ENCODE measurements at places on chromosomes 6 and 20.

DNA sequence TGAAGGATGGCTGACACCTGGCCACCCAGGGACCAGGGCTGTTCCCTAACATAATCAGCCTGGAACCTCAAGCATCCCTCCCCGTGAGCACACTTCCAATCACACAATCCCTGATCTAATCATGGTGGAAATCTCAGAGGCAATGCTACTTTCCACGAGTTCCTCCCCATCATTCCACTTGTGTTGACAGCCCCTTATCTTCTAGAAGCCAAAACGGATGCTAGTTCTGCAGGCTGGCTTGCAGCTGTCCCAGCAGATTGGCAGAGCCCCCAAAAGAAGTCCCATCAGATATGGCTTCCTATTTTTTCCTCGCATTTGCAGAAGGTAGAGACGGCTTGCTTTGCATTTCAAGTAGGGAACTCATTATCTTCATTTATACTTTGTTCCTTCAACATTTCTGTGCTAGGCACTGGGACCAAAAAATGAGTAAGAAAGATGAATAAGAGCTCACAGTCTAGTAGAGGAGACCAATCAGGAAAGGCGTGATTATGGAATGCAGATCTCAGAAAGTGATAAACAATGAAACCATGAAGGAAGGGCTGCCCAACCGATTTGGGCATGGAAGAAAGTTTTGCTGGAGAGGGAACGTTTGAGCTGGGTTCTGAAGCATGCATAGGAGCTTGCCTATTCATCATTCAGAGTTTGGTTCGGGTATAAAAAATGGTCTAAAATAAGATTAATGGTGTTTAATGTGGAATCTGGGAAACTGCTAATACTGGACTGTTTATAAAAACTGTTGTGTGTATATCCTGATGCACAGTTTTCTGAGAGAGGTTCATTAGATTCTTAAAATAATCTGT lies 44.6 kb upstream of the TBC1D7 start:
- no peak for DNase-seq

GRCh38 chr6:100901582-100901981 lies 20.5 kb upstream of the ASCC3 start:
- no peak for DNase-seq

DNA sequence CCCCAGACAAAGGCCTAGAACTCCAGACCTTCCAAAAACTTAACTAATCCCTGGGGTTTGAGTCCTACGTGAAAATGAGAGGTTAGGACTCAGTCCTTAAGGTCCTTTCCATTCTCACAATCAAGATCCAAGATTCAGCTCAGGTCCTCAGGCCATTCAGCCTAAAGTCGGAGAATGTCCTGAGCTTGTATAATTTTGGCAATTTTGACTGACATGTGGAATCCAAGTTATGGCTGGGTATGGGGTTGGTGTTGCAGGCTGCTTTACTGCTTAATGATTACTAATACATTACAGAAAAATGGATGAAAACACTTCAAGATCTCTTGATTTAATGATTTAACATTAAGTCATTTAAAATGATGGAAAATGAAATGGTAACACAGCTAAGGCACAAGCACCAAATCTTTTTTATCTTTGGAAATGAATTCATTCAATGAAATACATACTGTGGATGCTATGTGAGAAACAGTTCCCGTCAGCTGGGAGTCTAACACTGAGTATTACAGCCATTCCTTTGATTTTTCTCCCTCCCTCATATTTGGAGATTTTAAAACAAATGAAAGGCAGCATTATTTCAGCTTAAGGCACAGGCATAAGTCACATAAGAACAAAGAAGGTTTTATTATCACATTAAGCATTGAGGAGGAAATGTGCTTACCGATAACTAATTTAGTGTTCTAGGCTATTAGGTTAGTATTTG lies 1.3 kb downstream of the ARHGAP18 start:
- DNase-seq: no peak

DNA sequence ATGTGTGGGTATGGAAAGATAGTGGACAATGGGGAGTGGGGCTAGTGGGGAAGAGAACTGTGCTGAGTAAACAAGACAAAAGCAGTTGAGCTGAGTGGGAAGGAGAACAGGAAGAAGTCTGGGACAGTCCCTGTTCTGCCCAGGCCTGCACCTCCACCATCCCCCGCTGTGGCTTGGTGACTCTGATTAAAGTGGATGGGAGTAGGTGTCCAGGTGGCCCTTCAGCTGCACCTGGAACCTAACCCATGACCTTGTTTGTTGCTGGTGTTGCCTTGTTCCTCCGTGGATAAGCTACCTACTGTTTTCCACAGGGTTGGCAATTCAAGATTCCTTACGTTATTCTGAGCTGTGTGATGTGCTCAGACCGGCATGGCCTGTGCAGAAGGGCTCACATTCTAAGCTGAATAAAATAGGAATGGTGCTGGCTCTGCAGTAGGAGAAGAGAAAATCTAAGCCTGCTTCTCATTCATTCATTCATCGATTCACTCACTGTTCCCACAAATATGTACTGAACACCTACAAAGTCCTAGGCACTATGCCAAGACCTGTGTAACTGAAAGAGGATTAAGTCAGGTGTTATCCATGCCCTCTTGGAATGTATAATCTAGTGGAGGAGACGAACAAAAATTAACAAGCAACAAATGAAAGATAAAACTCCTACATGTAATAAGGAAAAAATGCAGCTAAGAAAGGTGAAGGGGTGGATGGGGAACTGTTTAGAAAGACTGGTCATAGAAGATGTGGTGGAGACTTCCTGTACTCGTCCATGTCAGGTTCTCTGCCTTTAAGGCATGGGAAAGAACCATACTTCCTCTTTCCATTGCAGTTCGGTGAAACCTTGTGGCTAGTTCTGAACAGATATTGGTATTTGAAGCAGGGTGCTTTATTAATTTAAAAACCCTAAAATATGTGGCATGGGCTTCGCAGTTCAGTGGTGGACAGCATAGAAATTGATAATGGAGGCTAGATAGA lies 10.1 kb upstream of the CALHM6 start:
- DNase-seq: no peak

DNA sequence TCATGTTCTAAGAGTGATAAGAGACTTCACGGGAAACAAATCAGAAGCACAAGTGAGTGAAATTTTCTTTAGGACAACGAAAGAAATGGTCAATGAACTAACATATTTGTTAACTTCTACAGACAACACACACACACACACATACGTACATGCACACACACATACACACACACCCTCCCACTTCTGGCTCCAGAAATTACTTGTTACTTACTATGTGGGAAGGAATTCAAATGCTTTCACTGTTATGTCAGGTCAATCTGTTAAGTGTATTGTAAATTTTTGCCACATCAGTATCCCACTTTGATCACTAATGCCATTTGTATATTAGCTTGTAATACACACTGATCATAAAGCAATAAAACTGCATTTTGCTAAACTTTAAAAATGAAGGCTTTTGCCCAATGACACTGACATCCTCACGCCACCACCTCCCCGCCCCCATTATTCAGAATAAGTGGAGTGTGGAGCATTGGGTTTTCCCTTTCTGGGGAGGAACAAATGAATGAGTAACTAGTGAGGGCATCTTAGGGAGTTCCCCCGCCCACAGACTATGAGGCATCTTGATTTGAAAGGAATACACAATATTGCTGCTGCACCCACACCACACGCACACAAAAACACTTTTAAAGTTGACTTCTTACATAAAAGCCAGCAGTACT lies 76.2 kb downstream of the ATXN1 start:
- DNase-seq: peak; percentile 62

DNA sequence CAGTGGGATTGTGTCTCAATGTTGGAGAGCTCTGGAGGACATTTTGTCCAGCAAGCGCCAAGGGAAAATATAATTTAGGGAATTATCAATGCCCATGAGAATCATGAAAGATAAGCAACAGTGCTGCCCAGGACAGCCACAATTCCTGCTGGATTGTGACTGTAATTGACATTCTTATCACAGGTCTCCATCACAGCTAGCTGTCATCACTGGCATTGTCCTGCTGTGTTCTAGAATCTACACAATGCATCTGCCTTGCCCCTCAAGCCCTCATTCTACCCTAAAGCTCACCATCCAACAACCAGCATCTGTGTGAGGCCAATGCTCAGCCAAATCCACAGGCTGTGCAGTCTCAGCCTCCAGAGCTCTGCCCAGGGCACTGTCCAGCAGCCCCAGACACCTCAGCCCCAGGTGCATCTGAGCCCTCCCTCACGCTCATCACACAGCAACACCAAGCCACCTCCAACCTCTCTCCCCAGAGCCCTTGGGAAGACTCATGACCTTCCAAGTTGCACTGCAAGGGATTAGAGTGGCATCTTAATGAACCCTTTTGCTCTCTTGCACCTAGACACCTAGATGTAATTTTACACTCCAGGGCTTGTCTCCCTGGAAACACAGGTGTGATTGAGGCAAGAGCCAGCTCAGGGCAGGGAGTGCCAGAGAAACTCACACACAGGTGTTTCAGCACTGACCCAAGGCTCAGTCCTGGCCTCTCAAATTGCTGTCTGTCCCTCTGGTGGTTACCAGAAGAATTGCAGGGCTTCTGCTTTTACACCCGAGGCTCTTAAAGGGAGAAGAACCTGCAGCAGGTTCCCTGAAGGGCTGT lies 85.2 kb upstream of the PHACTR3 start:
- DNase-seq: peak; percentile 23

GRCh38 chr6:124223611-124224345 lies 420.1 kb downstream of the NKAIN2 start:
- DNase-seq: no peak

GRCh38 chr20:20413810-20414281 lies 45.9 kb downstream of the INSM1 start:
- DNase-seq: no peak

All from stimulated activated CD8-positive, alpha-beta memory T cell treated with anti-CD3 and anti-CD28 coated beads, Interleukin-12 subunit alpha, Interleukin-12 subunit beta, amount 100 ng/mL, for 1 hour (primary cell).